ENCODE measurements at places on chromosomes 5 and 9.

DNA sequence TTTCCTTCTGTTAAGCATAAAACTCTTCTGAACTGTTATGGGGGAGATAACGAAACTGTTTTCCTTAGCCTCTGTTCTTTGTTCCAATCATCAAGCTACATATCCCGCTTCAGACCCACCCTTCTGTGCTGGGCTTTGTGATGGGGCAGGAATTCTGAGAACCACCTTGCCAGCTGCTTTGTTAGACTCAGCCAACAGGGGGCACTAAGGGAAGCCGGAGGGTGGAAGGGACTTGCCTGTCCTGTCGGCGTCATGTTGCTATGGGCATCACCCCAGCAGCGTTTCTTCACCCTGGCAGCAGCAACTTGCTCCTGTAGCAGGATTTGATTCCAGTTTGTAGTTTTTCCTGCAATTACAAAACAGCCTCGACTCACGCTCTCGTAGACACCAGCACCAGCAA lies 169.1 kb downstream of the CAAP1 start:
- no peak for DNase-seq

DNA sequence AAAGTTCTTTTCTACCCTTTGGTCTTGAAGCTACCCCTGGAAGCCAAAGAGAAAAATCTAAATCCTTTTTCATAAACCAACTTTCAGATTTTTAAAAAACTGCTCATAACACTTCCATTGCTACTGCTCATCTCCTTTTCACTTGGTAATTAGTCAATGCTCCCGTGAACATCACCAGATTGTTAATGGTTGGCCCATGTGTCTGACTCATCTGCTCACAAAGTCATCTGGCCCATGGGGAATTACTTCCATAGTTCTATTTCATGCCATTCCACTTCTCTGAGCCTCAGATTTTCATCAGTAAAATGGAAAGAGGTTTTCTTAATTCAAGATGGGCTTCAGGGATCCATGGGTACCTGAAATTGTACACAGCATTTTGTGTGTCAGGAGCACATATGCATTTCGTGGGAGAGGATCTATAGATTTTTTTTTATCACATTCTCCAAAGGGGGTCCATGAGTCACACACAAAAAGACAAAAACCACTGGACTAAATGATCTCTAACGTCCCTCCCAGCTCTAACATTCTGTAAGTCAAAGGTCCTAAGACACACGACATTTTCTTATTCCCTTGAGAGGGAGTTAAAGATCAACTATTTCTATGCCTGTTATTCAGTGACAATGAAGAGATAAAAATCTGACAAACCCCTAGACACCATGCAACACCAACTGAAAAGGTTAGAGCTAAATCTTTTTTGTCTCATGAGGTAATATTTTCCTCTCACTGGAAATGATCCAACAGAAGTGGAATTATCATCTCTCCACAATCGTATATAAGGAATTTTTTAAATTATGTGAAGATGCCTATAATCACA lies 75.4 kb downstream of the TEX10 start:
- DNase-seq, result no peak

DNA sequence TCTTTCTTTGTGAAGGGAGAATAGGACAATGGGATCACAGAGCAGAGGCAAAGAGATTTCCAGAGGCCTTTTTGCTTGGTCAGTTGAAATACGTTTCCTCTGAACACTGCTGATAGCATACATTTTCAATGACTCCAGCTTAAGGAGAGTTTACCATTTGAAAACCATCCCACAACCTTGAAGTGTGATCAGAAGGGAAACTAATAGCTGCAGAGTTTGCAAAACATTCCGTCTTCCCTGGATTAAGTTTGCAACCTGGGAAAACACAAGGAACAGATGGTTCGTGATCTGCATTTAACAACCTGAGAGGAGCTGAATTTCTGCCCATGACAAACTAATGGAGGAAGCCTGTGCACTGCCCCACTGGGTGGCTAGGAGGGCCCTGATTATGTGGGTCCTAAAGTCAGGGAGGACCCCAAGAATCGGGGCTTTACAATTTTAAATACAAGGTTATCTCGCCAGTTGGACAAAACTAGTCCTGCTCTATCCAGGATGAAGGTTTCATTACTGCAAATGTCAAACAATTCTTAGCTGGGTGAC lies 35.6 kb downstream of the MTX3 start:
- DNase-seq, result no peak

DNA sequence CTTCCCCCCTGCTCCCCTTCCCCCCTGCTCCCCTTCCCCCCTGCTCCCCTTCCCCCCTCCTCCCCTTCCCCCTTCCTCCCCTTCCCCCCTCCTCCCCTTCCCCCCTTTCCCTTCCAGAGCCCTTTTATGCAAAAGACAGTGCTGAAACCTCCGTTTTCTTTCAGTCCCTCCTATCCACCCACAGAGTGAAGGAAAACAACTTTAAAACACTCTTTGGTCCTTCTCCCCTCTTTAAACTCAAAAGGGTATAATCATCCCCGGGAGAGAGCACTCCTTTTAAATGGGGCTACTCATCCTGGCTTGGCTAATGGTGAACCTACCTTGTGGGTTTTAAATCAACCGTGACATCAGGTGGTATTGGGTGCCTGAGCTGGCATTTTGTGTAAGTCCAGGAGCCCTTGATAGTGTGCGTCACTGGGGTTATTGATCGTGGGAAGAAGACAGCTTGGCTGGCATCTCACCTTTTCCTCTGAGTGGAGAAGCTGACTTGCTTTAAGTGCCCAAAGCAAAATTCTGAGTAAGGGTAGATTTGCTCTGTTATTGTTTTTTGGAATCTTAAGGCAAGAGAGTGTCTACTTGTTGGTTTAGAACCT lies 2.7 kb downstream of the LARP1 start:
- DNase-seq, result no peak
